MM.1S (cell line): ENCODE measurements at places on chromosomes 4 and X.

DNA sequence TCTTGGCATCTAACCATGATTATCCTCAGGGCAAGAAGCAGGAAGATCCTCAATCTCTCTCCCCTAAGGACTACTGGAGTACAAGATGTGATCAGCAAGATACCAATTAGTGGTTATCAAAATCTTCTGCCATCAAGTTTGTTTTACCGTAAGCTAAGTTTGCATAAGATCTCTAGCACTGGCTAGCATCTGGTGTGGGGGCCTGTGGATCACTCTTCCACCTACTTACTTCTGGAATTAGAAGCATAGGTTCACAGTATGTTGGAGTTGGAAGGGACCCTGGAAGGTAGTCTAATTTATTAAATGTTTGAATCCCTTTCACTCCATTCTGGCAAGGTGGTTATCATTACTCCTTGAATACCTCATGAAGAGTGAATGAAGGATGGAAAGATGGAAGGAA is 93.3 kb upstream of the BANK1 start:
- DNase-seq: no peak

DNA sequence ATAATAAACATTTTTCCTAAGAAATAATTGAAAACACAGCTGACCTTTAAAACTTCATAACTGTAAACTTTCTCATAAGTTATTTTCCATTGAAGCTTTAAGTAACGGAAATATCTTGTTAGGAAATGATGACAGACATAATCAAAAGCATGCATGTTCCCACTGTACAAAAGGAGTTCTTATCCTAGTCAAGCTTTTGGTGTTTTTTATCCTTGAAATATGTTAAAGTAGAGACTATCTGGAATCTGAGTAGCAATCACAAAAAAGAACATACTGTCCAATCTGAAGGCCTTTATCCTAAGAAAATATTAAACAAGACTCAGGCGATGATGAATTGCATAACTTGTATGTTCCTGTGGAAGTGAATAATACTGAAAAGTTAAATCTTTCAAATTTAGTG is 14.4 kb downstream of the GEMIN8 start:
- no peak for DNase-seq

DNA sequence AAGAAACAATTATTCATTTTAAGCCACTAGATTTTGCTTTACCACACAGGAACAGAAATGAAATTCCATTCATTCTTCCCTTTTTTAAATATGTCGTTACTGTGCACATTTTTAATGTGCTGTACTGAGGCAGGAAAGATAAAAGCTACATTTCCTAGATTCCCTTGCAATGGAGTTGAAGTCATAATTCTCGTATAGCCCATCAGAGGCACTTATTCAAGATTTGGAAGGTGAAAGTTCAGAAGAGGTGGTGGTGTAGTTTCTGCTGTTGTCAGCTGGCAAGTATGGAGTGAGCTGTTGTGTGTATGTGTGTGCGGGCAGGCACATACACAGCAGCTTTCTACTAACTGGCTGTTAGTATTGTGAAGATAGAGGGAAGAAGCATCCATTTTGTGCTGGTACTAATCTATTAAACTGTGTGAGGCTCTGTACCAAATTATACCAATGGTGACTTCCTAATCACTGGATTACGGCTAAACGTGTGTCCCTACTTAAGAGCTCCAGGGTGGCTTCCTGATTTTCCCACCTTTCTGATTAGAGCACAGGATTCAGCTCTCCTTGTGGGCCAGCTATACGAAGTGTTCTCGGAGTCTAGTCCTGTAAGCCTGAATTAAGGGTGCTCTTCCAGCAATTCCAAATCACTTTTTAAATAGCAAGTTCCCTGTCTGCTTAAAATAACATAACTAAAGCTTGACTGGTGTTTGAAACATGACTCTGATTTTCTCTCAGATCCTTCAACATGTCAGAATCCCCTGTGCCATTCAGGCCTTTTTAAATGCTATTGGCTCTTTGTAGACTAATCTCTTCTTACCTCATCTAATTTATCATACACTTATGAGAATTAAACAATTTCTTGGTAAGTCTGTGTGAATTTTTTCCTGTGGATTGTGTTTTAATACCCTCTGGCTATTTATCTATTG is 43.8 kb downstream of the PDS5A start:
- DNase-seq: no peak

GRCh38 chrX:153336121-153336894 is 2.4 kb downstream of the ZNF275 start:
- peak; percentile 43 for DNase-seq

- no peak for DNase-seq
These were observed 291.9 kb downstream of the BMPR1B start for GRCh38 chr4:95049551-95050233.

DNA sequence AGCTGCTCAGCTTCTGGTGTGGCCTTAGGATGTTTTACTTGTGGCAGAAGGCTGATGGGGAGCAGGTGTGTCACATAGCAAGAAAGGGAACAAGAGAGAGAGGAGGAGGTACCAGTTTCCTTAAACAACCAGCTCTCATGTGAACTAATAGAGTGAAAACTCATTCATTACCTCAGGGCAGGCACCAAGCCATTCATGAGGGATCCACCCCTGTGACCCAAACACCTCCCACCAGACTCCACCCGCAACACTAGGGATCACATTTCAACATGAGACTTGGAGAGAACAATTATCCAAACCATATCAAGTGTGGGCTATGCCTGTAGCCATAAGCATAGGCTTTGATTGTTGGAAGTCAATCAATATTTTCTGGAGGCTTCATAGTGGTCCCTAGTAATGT is 56.0 kb downstream of the GSX2 start:
- no peak for DNase-seq

GRCh38 chr4:122827258-122827878 is 737 bp downstream of the FGF2 start:
- DNase-seq: peak; percentile 87

DNA sequence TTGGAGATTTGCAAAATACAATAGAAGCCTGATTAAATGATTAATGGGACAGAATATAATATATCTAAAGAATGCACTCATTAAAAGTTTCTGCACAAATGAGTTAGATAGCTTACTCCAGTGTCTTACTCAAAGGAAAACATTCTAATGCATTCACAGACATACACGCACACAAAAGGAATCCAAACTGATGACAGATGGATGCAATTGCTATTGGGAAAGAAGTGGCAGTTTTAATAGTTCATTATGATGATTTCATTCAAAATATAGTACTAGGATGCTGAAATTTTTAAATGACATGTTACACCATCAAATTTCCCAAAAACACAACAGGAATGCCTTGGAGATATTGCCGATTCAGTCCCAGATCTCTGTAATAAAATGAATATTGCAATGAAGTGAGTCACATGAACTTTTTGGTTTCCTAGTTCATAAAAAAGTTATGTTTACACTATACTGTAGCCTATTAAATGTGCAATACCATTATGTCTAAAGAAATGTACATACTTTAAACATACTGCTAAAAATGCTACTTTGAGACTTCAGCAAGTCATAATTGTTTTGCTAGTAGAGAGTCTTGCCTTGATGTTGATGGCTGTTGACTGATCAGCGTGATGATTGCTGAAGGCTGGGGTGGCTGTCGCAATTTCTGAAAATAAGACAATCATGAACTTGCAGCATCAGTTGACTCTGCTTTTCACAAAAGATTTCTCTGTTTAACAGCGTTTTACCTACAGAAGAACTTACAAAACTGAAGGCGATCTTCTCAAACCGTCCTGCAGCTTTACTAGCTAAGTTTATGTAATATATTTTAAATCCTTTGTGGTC is 45.6 kb downstream of the BBS12 start:
- DNase-seq: no peak
